Right ventricle myocardium inferior (tissue), 1 donor: ENCODE measurements at places on chromosomes 13 and 19. TPM values are rescaled to one million over a fixed set of nuclear protein-coding genes. Genes with fewer than 3 reads are reported as not detected.

C19orf47 gene
- 222 TPM for total RNA-seq

CADM4 gene
- 9.7 TPM for total RNA-seq

SERPINE3 gene
- not detected for total RNA-seq

ZNF540 gene
- 6.8 TPM for total RNA-seq

BLVRB gene
- 127 TPM for total RNA-seq

- no peak for DNase-seq
Observed at GRCh38 chr19:37964109-37964508, 57.1 kb downstream of the SIPA1L3 start.

- DNase-seq, result peak; percentile 56
Observed at GRCh38 chr13:48160606-48161278, 65.8 kb upstream of the MED4 start.

GRCh38 chr13:27933118-27933517 is 13.3 kb downstream of the PDX1 start:
- no peak for DNase-seq
